ENCODE measurements at places on chromosomes 4 and X.
A peak's percentile ranks its signal among the peaks of the same experiment; 100 is the strongest.

DNA sequence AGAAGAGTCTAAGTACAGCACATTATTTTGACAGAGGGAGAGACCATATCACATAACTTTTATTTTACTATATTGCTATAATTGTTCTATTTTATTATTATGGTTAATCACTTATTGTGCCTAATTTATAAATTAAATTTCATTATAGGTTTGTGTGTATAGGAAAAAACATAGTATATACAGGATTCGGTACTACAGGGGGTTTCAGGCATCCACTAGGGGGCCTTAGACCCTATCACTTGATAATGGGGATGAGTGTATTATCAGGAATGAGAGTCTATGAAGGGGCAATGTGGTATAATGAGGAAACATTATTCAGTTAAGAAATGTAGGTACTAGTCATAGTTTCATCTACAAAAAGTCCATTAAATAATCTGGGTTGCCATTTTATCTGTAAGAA, 833.1 kb downstream of the C4orf33 start:
- no peak for DNase-seq

DNA sequence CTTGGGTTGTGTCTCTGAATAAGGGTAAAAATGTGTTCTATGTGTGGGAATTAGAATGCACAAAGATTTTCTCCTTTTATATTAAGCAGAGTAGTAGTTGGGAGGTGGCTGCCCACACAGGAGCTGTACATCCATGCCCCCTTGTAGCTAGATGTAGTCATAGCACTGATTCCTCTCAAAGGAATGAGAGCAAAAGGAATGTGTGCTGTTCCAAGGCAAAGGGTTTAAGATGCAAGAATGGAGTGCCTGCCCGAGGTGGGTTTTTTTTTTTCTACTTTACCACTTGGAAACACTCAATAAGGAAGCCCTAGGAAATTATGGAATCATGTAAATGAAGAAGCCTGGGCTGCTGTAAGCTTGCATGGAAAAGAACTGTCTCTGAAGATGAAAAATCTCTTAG, 2183.2 kb upstream of the AGA start:
- DNase-seq, result no peak

- peak; percentile 82 for DNase-seq
Measured at GRCh38 chr4:138182838-138183426, 59.2 kb downstream of the SLC7A11 start.

- DNase-seq, result no peak
Measured at GRCh38 chr4:26826721-26827120, 33.9 kb upstream of the STIM2 start.

DNA sequence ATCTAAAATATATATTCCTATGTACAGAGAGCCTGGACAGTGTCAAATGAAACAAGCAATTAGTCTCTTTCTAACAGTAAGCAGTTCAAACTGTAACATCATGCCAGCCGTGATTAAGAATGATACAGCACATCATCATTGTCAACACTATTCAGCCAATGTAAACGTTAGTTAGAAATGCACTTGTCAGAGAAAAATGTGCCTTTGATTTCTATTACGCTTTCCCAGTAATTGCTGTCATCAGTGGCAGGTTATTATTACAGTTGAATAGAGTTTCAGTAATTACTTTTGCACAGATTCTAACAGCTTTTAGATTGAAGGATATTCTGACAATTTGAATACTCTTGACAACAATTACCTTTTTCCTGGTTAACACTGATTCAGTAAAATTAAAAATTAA, 1007.1 kb downstream of the SH3BGRL start:
- DNase-seq, result no peak

GRCh38 chrX:41145920-41146608, 60.8 kb downstream of the USP9X start:
- no peak for DNase-seq

All from trophoblast cell (in vitro differentiated cells and primary cell).